ENCODE measurements at places on chromosomes 1 and 21.

GRCh38 chr21:37367336-37367702, 746 bp downstream of the DYRK1A start:
- no peak for DNase-seq

- DNase-seq, result no peak
Observed at GRCh38 chr1:93756657-93757056, 75.0 kb upstream of the BCAR3 start.

DNA sequence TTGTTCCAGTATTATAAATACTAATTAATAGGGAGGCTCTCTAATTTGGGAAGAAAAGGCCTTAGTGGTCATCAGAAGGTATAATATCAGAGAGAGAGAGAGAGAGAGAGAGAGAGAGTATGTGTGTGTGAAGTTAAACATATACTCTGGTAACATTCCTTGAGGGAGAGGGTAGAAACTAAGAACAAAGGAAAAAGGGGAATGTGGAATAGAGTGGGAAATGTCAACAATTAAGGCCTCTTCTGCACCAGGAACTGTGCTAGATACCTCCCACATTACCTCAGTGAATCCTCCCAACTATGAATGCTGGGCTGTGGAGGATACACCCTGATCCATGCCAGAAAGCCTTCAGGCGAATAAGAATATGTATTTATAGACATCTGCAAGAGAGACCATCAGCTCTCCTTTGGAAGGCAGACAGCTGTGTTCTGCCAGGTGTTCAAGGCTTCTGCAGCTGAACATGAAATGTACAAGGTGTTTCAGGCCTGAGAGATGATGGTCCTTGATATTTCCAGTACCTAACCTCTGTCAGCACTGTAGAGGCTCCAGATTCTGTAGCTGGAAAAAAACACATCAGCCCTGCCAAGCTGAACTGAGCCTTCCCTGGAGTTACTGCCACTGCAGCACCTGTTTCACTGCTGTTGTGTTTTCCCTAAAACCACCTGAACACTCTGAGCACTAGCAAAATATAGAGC, 29.1 kb downstream of the TBX15 start:
- no peak for DNase-seq

- no peak for DNase-seq
Observed at GRCh38 chr1:112358061-112358770, 37.8 kb upstream of the CTTNBP2NL start.

GRCh38 chr1:23774174-23774880, 3.9 kb upstream of the PITHD1 start:
- DNase-seq, result no peak

DNA sequence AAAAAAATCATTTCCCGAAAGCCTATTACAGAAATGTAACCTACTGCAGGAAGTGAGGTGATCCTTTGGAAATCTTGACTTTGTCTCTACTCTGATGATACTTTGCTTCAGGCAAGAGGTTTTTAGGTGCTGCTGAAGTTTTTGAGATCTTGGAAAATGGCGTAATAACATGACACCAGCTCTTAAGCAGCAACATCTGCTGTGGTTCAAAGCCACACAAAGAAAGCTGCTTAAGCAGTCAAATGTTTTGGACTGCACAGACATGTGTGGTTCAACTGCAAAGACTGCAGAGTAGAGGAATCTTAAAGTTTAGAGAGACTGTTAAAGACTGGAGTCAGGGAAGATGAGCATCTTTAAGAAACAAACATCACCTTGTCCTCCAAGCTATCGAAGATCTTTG, 139.0 kb downstream of the RASAL2 start:
- no peak for DNase-seq

GRCh38 chr1:158813164-158813563, 18.0 kb upstream of the MNDA start:
- no peak for DNase-seq

GRCh38 chr21:36104317-36105300, 30.3 kb upstream of the CBR3 start:
- DNase-seq, result no peak

DNA sequence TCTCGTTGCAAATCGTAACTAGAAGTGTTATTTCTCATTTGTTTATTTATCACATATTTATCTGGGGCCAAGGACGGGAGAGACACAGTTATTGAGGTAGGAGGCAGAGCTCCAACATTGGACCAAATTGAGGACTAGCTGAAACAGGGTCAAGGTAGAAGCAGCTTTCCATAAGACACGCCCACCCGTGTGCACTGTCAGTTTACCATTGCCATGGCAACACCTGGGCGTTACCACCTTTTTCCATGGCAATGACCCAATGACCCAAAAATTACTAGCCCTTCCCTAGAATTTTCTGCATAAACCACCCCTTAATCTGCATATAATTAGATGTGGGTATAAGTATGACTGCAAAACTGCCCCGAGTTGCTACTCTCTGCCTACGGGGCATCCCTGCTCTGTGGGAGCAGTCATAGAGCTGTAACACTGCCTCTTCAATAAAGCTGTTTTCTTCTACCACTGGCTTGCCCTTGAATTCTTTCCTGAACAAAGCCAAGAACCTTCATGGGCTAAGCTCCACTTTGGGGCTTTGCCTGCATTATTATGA, 72.7 kb downstream of the FBXO2 start:
- no peak for DNase-seq

DNA sequence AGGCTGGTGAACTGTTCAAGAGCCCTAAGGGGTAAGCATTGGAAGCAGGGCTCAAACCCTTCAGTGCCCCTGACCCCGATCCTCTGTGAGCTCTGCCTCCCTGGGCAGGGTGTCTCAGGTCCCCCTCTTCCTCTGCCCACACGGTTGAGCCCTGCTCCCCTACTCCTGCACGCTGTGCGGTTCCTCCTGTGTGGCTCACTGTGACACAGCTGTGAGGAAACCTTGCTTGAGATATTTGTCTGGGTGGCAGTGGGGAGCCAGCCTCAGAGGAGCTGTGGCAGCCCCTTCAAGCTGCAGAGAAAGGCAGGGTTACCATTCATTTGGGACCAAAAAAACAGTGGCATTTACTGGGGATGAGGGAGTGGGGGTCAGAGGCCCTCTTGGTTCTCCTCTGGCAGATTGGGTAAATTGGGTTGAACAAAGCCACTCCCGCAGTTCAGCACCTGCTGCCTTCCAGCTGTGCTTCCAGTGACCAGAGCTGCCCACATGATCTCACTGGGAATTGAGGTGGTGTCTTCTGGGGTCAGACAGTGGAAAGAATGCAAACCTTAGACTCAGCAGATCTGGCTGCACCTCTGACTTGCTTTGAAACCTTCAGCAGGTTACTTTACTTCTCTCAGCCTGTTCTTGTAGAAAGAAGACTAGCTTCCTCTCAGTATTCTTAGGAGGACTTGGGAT, 60.6 kb upstream of the CD1D start:
- no peak for DNase-seq

- DNase-seq, result no peak
Observed at GRCh38 chr1:96238426-96238825, 483.2 kb upstream of the PTBP2 start.

GRCh38 chr21:14533499-14534428, 12.4 kb downstream of the SAMSN1 start:
- no peak for DNase-seq

Measured in stimulated activated CD4-positive, alpha-beta T cell treated with anti-CD3 and anti-CD28 coated beads, Interleukin-1b, Interleukin-23, amount 100 ng/mL, for 1 hour (primary cell).